Cortex of kidney (tissue), 1 donor: ENCODE measurements at places on chromosomes 4 and X.

DNA sequence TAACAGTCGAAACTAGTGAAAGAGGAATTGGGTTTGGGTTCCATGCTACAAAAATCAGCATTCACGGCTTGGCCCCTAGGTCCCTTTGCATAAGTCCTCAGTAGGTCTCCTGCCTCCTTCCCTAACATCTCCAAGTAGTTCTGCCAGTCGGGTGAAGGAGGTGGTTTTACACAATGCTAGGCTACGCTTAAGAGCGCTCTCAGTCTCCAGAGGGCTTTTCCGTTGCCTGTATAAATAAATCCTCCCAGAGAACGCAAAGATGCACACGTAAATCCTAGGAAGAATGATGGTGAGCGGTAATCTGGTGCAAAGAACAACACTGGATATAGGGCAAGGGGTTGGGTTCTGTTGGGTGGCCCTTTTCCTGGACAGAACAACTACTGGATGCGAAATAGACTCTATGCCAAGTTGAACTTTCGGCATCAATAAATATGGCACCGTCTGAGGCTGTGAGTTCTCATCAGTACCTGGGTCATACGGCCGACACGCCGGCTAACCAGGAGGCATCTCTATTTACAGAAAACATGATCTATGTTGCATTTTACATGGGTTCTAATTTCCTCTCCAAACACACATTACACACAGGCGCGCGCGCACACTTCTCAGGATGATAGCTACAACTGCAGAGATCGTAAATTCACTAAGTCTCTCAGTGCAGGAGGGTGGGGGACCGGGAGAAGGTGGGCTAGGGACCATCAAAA lies 1.3 kb downstream of the CAMK2D start:
- no peak for DNase-seq

- DNase-seq, result no peak
Measured at GRCh38 chr4:61753739-61754138, 553.6 kb downstream of the ADGRL3 start.

DNA sequence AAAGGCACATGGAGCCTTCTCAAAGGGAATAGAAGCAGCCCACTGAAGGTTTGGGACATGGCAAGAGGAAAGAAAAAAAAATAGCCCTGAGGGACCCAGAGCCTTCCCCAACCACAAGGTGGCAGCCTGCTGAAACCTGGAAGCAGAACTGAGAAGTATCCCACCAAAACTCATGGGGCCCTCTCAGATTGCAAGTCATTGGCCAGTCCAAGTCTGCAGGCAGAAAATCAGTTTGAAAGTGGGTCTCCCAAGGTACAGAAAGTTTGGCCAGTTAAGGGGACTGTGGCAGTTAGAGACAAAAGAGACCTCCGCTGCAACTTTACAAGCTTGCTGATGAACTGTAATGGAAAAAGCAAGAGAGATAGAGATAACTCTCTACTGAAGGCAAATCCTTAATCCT lies 155.8 kb downstream of the ANTXR2 start:
- no peak for DNase-seq

- no peak for DNase-seq
Measured at GRCh38 chrX:20668550-20668949, 401.8 kb upstream of the RPS6KA3 start.

GRCh38 chrX:36310136-36310535 lies 390.6 kb downstream of the CFAP47 start:
- DNase-seq, result no peak

- DNase-seq, result no peak
Measured at GRCh38 chr4:56976837-56977320, 527 bp downstream of the NOA1 start.

DNA sequence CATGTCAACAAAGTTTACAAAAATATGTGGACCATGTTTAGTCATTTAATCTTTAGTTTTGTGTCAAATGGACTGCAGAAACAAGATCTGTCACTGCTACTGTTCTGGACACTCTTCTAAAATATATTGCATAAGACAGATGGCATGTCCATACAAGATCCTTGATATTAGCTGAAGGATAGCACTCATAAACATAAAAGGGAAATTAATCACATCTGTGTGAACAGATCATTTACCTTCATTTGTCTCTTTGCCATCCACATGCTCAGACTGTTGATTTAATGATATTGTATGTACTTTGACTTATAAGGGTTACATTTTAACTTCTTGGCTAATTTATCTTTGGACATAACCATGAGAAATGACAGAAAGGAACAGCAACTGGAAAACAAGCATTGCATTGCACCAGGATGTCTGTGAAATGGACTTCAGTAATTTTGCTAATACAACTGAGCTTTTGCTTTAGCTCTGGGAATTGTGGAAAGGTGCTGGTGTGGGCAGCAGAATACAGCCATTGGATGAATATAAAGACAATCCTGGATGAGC lies at the start of gene UGT2B7:
Gene UGT2B7 (plus strand): TSS at position 364 of the 546 bp plus-strand sequence. CDS start 47 bp downstream, at position 411.
- no peak for DNase-seq

DNA sequence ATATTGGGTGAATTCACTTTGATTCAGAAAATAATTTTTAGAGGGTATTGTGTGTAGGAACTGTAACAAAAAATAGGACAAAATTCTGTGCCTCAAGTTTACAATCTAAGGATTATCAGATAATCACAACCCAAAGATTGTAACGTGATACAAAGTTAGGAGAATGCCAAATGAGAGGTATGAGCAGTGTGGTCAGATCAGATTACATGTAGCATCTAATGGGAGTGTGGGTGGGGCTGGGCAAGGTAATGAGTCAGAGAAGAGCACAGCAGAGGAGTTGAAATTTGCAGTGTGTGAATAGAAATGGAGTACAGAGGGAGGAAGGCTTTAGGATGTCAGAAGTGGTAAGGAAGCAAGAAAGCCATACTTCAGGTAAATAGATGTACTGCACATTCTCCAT lies 103.4 kb upstream of the TEX13A start:
- DNase-seq, result no peak

DNA sequence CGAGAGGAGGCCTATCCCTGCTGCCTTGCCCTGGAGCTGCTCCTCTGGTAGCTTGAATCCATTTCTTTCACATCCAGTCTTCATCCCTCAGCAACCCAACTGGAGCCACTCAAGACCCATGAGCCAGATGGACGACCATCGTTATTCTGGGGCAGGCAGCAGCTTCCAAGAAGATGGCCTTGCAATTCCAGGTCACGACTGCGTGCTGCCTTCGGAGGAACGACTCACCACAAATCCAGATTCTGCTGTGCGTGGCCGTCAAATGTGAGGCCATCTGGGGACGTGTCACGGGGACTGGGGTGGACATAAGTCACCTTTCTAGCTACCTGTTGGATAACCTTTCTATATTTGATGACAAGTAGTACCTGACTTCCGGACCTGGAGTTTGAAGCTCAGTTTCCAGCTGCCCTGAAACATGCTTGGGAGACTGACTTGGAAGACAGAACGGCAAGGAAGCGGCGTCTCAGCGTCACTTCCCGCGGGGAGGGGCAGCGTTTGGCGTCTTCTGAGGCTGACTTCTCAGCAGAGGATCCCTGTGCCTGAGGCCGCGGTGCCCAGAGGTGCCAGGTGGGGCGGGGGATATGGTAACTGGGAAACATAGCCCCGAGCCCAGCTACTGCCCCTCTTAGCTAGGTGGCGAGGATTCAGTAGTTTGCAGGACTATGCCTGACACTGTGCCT lies 11.7 kb upstream of the TMEM271 start:
- DNase-seq, result no peak

GRCh38 chr4:156824451-156825060 lies 147.0 kb downstream of the PDGFC start:
- no peak for DNase-seq

GRCh38 chr4:58688568-58688967 lies 1578.4 kb upstream of the IGFBP7 start:
- DNase-seq, result no peak

DNA sequence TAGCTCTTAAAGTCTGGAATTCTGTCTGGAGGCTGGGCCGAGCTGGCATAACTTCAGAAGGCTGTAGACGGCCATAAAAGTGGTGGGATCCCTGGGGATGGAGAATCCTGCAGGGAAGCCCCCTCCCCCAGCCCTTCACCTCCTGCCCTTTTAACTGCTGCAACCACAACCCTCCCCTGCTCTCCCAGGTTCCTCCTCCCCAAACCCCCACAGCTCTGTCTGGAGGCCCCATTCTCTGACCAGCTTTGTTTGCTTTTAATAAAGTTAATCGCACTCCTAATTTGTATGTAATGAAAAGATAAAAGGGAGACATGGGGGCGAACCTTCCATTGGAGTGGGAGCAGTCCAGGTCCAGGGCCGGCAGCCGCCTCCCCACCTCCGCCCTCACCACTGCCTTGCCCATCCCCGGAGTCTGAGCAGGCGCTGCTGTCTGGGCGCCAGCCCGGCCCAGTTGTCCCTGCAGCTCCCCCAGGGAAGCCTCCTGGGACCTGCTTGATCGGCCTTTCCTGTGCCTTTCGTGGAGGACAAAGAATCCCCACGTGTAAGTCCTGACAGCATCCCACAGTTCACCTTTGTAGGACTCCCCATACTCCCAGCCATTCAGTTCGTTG lies 84.3 kb downstream of the PJA1 start:
- DNase-seq, result no peak

- DNase-seq, result no peak
Measured at GRCh38 chr4:69977582-69977981, 12.1 kb upstream of the CSN2 start.

GRCh38 chr4:156830351-156830750 lies 141.2 kb downstream of the PDGFC start:
- DNase-seq, result no peak

DNA sequence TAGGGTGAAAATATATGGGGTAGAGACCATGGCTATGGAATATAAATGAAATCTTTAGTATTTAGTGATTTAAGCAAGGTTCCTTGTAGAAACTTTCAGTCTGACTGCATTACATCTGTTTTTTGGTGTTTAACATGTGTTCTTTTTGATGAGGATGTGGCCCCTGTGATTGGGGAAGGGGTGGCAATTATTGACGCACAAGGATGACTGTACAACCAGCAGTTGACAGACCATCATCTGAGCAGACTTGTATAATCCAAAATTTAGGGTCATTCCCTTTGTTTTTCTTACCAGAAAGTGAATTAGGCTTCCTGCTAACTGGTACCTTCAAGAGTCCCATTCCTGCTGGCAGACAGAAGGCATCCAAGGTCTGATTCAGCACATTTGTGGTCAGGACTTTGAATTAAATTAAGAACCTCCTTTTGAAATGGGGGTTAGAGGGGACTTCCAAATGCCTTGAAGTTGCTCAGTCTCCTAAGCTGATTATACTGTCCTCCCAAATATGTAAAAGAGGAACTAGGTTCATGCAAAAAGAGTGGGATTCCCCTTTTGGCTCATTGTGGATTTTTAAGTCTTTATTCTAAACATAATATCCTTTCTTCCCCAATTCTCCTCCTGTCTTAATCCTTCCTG lies 112.4 kb upstream of the CXCL13 start:
- no peak for DNase-seq

DNA sequence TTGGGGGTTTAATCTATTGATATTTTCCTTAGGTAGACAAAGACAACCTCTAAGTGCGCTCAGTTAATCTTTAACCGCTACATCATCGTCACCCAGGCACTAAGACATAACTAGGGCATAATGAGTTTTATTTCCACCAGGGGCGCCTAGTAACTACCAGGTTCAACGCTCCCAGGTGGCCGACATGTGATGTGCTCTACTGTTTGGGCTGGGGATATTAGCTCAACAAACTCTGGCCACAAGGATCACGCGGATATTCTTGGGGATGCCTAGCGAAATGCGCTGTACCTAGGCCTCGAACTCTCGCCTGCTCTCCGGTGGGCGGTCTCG lies 915 bp upstream of the RAB33B start:
- DNase-seq, result no peak
